NCI-H2107 (cell line): ENCODE measurements at places on chromosomes 7 and 10.

GRCh38 chr7:105707967-105708762, 126.9 kb upstream of the EFCAB10 start:
- no peak for DNase-seq

DNA sequence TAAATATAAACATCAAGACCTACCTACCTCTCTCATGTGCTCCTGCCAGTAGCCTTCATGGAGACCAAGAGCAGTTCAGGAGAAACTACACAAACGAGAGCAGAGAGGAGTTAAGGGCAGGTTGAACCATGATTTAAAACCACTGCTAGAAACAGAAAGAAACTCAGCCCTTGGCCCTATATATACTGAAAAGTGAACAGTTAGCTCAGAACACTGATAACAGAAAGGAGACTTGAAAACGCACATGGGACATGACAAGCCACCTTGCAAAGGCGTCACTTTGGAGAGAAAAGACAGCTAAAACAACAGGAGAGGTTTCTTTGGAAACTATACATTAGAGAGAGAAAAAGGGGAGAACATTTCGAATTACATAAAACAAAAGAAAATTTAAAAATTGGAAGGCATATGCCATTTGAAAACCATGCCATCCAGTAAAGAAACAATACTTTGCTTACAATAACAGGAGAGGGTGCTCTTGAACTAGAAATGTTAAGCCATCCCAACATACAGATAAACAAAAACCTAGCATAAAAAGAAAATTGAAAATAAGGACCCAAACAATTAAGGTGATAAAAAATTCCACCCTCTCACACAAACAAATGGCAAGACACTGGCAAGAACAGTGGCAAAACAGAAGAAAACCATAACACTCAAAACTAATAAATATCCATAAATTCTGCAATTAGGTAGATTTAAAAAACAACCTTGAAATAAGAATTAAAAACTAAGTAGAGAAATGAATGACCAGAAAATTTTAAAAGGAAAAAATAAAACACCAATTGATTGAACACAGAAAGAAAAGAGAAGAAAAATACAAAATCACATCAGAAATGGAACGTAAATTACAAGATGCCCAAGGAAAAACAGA, 232.7 kb downstream of the IMMP2L start:
- no peak for DNase-seq

DNA sequence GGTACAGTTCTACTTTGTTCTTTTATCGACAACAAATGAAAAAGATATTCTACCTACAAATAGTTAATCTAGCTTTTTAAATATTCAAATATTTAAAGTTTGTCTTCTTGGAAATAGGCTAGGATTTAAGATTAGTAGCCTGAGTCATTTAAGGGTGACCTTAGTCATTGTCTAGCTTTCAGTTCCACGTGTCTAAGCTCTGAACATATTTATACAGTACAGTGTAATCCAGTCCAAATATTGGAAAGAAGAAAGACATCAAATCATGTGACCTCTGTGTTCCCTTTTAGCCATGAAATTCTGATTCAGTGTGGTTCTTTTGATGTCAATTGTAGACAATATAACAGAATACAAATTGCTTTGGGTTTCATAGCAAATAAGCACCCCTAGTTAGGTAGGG, 121.1 kb downstream of the MALRD1 start:
- no peak for DNase-seq

GRCh38 chr10:87878664-87879459, 15.4 kb downstream of the PTEN start:
- no peak for DNase-seq

DNA sequence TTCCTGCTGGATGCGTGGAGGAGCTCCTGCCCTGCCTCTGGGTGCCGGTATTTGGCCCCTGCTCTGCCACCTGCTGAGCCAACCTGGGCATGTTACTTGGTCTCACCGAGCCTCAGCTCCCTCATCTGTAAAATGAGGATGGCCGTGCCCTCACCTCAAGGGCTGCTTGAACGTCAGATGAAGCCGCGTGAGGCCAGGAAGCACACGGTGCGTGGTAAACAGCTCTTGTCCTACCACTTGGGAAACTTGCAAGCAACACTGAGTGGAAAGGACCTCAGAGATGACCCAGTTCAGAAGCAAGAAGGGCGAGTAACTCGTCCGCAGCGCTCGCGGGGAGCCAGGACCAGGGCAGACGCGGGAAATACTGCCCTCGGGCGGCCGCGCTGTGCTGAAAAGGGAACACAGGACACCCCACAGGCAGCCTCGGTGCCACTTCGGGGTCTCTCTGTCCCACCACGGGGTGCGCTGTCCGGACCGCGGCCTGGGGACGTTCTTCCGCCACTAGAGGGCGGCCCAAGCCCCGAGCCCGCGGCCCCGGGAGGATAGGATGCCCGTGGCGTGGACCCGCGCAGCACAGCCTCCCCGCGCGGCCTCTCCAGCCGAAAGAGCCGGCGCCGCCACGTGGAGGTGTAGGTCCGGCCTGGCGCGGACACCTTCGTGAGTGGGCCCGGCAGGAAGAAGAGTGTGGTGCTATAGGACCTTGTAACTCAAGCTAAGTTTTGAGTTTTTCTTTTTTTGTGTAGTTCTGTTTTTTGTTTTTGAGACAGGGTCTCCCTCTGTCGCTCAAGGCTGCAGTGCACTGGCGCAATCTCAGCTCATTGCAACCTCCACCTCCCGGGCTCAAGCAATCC, 94.1 kb downstream of the PRKAG2 start:
- DNase-seq = peak; percentile 47

DNA sequence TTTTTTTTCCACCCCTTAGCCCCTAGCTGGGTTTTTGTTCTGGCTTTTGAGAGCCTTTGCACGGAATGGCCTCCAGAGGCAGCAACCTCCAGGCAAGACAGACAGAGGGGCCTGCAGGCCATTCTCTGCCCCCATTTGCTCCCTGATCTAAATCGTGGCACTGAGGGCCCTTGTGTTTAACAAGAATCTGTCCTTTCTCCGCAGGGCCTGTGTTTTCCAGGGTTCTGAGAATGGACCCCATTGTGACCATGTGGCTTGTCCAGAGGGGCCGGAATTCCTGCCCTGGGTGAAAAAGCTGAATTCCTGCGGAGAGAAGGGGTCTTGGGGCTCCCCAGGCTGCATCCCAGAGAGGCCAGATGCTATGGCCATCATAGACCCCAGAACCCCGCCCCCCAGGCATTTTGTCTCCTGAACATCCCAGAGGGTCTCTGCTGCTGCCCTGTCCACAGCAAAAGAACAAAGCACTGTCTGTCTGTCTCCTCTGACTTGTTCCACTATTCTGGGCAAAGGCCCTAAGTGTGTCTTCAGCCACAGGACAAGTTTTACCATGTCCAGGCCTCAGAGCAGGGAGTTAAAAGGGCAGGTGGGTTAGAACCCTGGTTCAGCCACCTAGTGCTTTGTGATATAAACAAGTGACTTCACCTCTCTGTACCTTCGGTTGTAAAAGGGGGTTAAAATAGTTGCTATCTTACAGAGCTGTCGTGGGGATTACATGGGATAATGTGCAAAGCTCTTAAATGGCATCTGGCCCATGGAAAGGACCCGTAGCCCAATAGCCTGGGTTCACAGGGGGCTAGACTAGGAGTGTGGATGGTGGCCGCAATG, 155.6 kb downstream of the SH3PXD2A start:
- no peak for DNase-seq

DNA sequence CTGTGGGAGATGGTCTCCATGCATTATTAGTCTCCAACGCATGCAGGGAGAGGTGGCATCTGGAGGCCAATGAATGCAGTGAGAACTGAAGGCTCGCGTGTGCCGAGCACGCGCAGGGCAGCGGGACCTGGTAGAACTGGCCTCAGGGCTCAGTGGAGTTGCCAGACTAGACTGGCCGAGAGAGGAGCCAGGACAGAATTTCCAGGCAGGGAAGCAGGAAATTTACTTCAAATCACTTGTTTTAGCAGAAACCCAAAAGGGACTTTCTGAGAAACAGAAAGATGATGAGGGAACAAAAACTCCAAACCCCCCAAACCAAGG, 311.0 kb upstream of the IMMP2L start:
- no peak for DNase-seq

DNA sequence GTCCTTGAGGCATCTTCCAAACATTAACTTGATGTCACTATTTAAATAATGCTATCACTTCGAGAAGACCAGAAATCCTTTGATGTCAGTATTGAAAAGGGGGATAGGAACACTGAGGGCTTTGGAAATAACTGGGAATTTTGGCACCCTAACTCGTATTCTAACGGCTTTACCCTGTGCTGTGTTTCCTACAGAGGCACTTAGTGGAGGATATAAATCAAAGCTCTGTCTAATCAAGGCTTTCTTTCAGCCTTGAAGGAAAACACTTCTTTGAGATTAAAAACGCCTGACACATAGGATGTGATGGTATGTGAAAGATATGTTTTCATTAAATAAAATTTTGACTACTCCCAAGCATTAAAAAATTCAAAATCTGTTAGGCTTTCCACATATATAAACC, 62.3 kb downstream of the CREB5 start:
- no peak for DNase-seq
